ENCODE measurements at places on chromosomes 1 and 21. TPM values are rescaled to one million over a fixed set of nuclear protein-coding genes. Genes with fewer than 3 reads are reported as not detected.

DNA sequence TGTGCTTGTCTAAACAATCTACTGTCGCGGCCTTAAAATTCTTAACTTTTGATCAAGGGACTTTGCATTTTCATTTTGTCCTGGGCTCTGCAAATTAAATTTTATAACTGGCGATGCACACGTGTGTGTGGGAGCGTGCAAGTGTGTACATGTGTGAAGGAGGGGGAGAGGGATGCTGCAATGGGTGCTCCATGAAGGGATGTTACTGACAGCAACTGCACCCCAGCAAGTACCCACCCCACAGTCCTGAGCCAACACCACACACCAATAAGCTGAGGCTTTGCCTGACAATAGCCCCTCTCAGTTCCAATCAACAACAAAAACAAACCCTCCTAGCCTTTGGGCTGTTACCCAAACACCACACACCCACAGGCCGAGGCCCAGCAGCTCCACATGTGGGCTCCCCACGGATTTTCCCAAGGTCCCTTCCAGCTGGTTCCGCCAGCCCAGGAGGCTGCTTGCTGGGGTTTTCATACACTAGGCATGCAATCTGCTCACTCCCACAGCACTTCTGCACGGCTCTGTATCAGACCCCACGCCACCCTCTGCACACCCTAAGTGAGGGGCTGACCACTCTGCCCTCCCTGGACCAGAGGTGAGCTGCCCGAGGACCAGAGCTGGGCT is 32.8 kb upstream of the IFFO2 start:
- DNase-seq, result no peak
- H3K27me3 ChIP-seq, result peaks cover 8% of the 10 kb centered on the region
- no peaks in the 10 kb centered on the region for H3K36me3 ChIP-seq

DNA sequence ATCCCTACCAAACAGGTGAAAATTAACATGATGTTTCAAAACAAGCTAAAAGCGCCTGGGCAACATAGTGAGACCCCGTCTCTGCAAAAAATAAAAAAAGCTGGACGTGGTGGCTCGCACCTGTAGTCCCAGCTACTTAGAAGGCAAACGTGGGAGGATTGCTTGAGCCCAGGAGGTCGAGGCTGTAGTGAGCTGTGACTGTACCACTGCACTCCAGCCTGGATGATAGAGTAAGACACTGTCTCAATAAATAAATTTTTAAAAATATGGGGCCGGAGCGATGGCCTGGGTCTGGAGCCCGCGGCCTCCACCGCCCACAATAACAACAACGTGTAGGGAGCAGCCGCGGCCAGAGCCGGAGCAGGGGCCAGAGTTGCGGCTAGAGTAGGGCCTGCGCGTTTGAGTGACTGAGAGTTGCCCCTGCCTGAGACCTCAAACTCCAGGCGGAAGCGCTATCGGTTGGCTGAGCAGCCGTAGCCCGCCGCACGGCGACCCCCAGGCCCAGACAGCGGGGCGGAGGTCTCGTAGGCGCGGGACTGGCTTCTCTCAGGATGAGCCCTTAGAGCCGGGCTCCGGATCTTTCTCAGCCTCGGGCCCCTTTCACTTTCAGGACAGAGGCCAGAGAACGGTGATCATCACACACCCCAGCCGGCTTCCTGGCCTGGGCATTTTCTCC is 41.4 kb downstream of the ZMYM1 start:
- peaks cover 11% of the 10 kb centered on the region for H3K4me1 ChIP-seq
- peaks cover 3% of the 10 kb centered on the region for H3K36me3 ChIP-seq
- DNase-seq, result peak; percentile 7
- H3K27me3 ChIP-seq, result peaks cover 8% of the 10 kb centered on the region

DNA sequence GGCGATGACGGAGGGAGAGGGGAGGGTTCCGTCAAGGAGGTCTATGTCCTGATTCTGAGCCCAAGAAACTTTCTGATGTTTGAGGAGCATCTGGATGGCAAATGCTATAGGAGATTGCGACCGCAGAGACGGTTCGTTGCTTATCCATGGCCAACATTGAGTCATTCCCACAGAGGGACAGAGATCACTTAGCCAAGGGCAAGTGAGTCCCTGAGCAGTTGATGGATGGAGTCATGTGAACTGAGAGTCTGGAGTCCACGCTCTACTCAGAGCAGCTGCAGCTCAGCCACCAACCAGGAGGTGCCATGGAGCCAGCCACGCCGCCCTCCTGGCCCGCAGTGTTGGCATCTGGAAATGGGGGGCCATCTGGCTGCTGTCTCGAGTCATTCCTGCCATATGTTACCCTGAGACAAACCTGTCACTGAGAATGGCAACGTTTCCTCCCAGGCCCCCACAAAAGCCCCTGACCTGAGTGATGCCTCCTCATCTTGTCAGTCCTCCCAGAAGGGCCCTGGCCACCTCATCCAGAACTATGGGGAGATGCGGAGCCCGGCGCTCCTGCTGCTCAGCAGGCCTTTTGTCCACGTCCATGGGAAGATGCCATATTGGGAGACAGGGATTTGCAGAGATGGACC is 58.6 kb downstream of the ATP5PO start:
- H3K27ac ChIP-seq, result no peak overlapping the region
- no peaks in the 10 kb centered on the region for H3K27me3 ChIP-seq
- no peak overlapping the region for H3K4me3 ChIP-seq
- no peaks in the 10 kb centered on the region for H3K36me3 ChIP-seq
- no peak for DNase-seq

The ATP1A4 gene
- not detected for total RNA-seq

DNA sequence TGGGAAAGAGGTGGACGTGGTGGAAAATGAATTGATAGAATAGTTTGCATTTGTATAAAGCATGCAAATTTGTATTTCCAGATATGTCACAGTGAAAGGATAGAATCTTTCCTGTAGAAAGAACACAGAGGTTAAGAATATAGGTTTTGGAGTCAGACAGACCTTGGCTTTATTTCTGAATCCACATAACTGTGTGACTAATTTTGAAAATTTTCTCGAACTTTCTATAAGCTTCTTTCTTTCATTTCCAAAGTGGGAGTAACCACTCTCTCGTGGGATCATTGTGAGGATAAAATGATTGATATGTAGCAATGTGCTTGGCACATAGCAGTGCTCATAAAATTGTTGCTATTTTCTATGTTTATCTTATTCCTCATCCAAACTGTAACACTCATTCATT is 108.8 kb downstream of the DISC1 start:
- peaks cover 8% of the 10 kb centered on the region for H3K36me3 ChIP-seq
- no peak overlapping the region for H3K4me3 ChIP-seq
- no peak overlapping the region for H3K27ac ChIP-seq
- no peaks in the 10 kb centered on the region for H3K4me1 ChIP-seq
- DNase-seq, result no peak

DNA sequence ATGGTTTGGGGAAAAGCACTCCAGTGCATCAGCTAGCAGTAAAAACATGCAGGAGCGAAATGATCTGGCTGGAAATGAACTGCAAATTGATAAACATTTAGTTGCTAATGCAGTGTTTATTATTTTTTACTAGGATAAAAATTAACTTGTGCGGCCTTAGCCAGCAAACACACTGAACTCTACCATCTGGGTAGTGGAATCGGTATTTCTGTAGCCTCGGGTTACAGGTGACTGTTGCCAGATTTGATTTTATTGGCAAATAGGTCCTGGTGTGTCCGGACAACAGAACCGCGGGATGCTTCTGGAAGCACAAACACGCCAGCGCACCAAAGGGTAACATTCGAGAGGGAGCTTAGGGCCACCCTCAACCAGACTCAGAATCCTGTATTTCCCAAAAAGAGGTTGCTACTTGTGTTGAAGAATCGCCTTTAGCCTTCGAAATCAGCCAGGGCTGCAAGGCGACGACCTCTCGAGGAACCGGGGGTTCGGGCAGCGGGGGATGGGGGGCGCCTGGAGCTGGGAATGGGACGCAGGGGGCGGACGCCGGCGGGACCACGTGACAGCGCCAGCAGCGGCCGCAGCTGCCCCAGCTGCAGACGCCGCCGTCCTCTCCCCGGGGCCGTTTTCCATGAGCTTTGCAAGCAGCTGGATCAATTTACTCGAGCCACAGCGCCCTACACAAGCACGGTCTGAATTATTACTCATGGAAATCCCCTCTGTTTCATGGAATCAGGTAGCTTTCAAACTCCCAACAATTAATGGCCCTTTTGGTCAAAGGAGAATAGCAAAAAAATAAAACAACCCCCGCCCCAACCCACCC is 158.8 kb downstream of the TOMM20 start:
- peaks cover 61% of the 10 kb centered on the region for H3K4me1 ChIP-seq
- no peak for DNase-seq
- H3K27me3 ChIP-seq, result no peaks in the 10 kb centered on the region
- H3K4me3 ChIP-seq, result no peak overlapping the region
- H3K27ac ChIP-seq, result peak overlapping the region; percentile 37
